ENCODE measurements at places on chromosomes 5 and 9.

DNA sequence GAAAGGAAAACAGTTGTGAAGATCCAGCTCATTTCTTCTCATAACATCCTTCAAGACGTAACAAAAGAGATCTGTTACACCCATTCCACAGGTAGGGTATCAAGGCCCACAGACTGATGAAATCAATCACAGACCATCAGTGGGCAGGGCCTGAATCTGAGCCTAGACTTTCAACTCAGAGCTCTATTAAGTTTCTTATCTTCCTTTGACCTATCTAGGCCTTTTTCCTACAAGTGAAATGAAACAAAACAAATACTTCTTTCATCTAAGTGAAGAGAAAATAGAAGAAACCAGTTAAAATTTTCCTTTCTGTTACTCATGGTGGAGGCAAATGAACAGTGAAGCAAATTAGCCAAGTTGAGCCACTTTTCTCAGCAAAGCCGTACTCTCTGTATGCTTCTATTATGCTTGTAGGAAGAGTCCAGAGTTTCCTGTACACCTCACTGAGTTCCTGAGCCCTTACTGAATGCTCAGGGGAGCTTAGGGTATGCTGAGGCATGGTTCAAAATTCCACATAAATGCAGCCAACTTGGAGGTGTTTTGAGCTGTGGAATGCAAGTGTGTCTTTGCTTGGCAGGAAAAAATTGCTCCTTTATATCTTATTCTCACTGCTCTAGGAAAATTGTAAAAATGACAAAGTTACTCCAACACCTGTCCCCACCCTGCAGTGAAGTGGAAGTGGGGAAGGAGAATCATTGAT lies 91.9 kb downstream of the FEM1C start:
- no peak for DNase-seq

- no peak for DNase-seq
Measured at GRCh38 chr5:53965459-53965858, 344.9 kb downstream of the ARL15 start.

DNA sequence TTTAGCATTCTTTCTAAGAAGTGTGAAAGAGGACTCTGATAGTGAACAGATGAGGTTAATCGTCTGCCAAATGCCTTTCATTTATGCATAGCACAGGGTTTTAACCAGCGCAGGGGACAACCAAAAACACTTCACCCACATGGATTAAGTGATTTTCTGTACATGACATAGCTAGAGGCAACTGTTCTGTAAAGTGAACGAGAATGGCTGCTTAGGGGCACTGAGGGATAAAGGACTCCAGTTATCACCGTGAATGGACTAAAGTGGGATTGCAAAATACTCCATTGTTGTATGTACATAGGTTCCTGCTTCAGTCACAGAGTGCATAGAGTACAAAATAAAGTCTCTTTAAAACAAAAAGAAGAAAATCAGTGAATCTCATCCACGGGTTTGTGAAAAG lies 456.8 kb downstream of the DMAC1 start:
- DNase-seq: no peak

GRCh38 chr5:72325566-72326305 lies 5.6 kb downstream of the PTCD2 start:
- DNase-seq: no peak

- no peak for DNase-seq
Measured at GRCh38 chr5:33994845-33995244, 10.4 kb upstream of the SLC45A2 start.

- DNase-seq: no peak
Measured at GRCh38 chr9:76419782-76420380, 25.7 kb upstream of the RFK start.

DNA sequence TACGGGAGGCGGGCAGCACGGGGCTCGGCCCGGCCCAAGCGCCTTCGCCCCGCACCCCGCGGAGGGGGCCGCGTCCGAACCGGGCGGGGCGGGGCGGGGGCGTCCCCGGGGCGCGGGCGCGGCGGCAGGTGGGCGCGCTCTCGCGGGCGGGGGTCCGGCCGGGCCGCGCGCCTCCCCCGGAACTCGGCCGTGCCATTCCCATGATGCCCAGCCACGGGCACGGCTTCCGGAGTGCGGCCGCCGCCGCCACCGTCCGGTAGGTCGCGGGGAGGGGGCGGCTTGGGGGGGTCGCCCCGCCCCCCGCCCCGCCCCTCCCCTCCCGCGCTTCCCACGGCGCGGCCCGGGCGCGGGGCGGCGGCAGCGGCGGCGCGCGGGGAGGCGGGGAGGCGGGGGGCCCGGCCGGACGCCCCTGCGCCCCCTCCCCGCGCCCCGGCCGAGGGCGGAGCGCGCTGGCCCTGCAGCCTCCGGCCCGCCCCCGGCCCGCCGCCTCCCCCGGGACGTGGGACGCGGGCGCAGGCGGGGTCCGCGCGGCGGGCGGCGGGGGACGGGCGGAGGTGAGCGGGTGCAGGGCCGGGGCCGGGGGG lies at the start of gene PPP1R26:
TSS of gene PPP1R26 (plus strand) at position 314 of the 584 bp plus-strand sequence. CDS start 4,729 bp downstream, outside the sequence.
- DNase-seq: no peak

GRCh38 chr5:136730426-136730825 lies 365.1 kb upstream of the TRPC7 start:
- no peak for DNase-seq

DNA sequence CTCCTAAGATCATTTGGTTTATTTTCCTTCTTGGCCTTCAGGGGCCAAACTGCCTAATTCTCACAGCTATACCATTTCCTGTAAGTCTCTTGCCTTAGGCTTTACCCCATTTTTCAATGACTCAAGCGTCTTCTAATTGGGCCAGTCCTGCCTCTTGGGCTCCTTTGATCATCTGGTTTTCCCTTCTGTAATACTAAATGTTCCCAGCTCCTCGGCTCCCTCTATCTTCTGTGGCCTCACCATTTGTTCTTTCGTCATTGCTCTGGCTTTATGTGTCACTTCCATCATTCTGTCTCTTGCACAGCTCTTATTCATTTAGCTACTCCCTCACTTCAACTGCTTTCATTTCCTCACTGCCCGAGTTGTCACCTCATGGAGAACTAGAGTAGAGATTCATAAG lies 14.5 kb upstream of the SPINK7 start:
- no peak for DNase-seq
